ENCODE measurements at places on chromosomes 2 and 18.

DNA sequence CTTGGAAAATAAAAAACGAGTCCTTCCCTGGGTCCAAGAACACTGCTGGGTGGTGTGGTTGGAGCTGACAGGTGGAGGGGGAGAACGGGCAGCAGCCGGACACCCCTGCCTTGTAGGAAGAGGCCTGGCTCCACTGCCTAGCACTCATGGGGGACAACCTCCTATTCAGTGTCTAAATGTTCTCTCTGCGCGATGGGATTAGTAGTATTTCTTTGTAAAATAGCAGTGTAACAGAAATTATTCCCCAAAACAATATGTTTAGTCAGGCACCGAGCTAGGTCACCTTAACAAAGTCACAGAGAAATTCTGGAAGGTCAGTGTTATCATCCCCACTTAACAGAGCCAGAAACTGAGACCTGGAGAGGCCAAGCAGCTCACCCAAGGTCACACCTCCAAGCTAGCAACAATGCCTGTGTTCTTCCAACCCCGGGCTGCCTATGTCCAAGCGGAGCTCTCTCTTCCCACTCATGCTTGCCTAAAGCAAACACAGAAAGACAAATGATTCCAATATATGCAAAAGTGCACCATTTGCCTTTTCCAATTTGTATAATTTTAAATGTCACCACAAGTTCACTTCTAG is 68.0 kb downstream of the STEAP3 start:
- DNase-seq = no peak

DNA sequence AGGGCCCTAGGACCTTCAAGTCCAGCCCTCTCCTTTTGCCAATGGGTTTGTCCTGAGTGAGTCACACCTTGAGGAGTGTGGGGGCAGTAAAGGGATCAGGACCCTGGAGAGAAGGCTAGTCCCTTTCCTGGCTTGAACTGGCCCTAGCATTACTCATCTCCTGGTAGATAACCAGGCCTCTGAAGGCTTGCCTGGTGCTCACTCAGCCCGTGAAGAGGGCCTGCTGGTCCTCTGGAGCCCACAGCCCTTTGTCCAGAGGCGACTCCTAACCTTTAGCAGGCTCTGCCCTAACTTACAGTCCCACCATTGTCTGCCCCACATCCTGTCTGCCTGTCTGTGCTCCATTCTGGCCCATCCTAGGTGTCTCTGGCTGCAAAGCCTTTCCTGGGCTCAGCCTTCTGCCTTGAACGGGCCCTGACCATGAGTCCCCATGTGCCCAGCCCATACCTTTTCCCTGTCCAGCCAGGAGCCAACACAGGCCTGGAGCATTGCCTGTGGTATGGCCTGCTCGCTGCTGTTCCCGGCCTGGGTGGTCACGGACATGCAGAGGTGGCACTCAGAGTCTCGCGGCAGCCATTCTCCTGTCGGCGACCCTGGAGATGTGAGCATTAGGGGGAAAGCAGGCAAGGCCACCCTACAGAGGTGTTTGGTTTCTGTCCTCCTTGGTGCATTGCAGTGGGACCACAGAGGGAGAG is 5.0 kb downstream of the SFTPB start:
- no peak for DNase-seq

GRCh38 chr18:69659142-69659651 is 258.5 kb downstream of the DOK6 start:
- DNase-seq = no peak

DNA sequence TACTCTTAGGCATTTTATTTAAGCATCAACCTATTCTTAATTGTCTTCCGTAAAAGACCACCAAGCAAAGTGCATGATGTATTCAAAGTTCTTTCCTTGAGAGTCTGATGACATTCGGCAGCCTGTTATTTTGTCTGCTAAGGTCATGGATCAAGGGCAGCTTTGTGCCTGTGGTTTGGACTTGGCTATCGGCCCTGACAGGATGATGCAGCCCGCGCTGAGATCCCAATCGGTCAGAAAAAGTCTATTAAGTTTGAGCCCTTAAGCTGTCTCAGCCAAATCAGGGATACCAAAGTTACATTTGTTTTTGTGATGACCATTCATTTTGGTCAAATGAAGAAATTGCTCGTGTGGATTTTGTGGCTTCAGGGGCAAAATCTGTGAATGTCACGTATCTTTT is 718.9 kb upstream of the FANCL start:
- DNase-seq = no peak

DNA sequence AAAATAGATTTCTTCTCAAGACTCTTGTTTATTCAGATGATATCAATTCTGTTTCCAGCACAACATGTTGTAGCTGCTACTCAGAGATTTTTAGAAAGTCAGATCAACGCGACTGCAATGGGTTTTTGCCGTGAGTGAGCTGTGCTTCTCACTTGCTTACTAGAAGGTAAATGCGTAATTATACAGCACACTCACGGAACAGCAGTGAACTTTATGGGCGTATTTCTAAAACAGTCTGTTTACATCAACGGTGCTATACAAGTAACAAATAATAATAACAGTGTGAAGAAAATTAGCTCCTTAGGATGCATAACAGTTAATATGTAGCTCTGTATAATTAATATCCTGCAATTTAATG is 533.6 kb downstream of the RNF144A start:
- no peak for DNase-seq

GRCh38 chr2:25822190-25823117 is 55.8 kb downstream of the ASXL2 start:
- no peak for DNase-seq

- no peak for DNase-seq
Measured at GRCh38 chr2:169776252-169776761, 22.4 kb upstream of the SSB start.

GRCh38 chr2:216292886-216293301 is 79.4 kb downstream of the MARCHF4 start:
- DNase-seq = no peak

GRCh38 chr2:10057231-10058107 is 14.1 kb downstream of the KLF11 start:
- DNase-seq = no peak
